Posterior cingulate gyrus (tissue), 11 donors: ENCODE measurements at places on chromosomes 4 and X.

DNA sequence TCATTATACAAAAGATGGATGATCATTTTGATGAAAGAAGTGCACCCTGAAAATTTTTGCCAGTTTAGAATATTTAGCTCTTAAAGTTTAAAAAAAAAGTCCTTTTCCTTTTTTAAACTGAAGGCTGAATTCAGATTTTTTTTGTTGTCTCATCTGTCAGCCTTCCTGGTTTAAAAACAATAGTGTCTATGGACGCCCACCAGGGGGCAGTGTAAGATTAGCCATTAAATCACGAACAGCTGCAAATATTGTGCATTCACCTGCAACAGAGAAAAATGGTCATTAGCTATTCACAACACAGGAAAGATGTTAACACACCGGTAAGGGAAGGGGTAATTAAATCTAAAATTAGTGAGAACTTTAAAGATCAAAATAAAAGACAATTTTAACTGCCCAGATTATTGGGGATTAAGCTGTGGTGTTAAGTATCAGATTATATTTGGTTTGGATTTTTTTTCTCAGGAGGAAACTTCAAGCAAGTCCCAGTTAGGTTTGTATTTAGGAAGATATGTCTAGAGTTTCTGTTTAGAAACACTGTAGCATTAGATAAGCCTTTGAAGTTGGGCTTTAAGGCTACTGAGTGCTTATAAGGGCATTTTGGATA, 4.4 kb upstream of the CXorf38 start:
- DNase-seq: no peak

DNA sequence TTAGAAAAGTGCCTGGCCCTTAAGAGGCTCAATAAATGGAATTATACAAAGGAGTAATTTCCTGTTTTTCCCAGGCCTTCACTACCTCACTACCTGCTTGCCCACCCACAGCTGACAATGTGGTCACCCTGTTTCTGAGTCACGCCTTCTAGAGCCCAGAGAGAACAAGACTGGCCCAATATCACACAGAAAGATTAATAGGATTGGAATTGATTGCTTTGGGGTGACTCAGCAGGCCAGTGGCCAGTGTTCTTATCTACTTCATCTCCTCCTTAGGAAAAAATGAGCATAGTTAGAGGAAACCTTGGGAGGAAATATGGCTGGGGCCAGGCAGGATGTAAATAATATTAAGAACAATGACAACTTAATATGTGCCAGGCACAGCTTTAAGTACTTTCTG, 4.5 kb upstream of the FGF16 start:
- no peak for DNase-seq

DNA sequence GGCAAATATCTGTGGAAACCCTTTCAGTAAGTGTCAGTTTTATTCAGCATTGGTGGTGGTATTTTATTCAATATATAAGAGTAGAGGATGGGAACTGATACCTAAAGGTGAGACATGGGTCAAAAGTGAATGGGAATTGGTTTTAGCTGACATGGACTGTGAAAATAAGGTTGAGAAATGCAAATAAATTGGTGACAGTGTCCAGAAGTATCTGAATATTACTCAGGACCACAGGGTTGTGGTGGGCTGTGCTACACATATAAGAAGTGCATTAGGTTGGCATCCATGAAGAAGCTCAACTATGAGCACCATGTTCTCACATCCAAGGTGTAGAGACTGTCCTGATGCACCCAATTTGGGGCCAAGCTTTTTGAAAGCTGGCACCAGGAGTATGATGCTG, 45.0 kb downstream of the ETDC start:
- no peak for DNase-seq

GRCh38 chrX:123140904-123141303, 43.2 kb upstream of the GRIA3 start:
- DNase-seq: no peak

- no peak for DNase-seq
These were observed 60.9 kb downstream of the GK start for GRCh38 chrX:30714138-30714537.

DNA sequence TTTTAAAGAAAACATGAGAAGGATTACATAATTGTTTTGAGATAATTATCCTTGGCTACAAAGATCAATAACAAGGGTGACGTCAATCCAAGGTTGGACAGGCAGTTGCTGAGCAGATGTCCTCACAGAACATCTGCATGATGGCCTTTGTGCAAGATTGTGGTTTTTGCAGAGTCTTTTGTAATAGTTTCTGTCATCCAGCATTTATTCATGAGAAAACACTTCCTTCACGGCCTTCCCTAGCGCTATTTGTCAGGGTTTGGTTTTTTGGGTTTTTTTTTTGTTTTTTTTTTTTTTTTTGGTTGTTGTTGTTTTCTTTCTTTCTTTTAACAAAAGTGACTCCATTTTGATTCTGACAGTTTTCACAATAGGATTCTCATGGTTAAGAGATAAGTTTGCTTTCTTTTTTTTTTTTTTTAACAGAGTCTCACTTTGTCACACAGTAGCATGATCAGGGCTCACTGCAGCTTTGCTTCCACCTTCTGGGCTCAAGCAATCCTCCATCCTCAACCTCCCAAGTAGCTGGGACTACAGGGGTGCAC, 31.5 kb upstream of the ELF2 start:
- DNase-seq: no peak

DNA sequence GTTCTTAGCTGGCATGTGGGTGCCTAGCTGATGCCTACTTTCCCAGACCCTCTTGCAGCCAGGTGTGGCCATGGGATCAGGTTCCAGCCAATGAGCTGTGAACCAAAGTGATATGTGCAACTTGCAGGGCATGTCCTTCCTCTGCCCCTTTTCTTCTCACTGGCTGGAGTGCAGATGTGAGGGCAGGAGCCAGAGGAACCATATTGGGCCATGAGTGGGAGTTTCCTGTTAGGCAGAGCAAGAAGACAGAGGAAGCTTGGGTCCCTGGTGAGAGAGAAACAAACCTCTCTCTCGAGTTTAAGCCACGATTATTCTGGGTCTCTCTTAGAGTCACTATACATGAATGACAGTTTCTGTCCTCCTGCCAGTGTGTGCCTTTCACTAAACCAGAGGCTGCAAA, 120.4 kb upstream of the STX18 start:
- no peak for DNase-seq

DNA sequence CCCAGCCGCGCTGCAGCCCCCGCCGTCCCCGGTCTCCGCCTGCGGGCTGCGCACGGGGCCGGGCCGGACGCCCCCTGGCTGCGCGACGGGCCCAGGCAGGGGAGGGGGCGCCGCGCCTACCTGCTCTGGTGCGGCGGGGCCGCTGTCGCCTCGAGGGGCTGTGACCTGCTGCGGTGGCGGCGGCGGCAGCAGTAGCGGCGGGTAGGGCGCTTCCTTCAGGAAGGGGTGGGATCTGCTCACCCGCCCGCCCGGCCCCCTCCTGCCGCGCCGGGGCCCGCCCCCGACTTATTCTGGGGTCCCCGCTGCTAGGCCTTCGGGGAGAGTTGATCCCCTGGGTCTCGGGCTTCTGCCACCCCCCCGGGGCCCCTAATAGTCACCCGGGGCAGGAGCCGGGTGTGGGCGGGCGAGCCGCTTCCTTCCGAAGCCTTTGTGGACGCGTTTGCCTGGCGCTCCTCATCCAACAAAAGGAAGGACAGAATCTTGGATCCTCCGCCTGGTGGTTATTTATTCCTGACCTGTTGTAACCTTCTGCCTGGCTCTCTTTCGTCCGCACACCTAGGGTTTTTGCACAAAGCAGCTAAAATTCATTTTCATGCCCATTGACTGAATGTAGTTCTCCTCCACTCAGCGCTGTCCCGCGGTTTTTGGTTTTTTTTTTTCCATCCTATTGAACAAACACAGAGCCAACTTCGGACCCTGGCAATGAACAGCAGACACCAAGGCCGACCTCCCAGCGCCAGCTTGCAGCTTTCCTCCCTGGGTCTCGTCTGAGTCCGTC, at the start of gene TMEM150C:
TSS of gene TMEM150C (minus strand) at position 203 of the 778 bp plus-strand sequence. CDS start 57,331 bp downstream, outside the sequence.
- DNase-seq: peak; percentile 81

DNA sequence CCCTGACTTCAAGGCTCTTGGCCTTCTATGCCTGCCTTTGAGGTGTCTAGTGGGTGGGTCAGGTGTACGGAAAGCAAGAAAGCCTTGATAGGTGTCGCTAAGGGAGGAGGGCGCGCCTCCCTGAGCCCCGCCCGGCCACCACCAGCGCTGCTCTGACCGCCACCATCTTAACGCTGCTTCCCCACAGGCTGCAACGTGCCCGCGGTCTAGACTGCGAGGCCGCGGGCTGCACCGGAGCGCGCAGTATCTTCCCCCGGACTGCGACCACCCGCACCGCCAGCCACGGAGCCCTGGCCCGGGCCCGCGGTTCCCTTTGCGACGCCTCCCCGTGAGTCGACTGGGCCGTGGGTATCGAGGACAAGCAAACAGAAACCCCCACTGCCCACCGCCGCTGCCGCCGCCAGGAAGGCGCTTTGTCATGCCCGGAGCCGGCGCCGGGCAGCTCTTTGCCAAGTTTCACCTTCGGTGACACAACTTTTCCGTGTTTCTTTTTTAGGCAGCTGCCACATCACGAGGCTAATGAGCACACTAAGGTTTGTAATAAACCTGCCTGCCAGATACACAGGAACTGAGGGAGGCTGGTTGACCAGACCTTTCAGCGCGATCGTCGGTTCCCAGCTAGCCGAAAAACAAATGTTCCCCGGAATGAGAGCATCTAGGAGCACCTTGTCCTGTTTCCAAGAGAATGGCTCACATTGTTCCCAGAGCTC, 335.8 kb upstream of the F9 start:
- peak; percentile 79 for DNase-seq

DNA sequence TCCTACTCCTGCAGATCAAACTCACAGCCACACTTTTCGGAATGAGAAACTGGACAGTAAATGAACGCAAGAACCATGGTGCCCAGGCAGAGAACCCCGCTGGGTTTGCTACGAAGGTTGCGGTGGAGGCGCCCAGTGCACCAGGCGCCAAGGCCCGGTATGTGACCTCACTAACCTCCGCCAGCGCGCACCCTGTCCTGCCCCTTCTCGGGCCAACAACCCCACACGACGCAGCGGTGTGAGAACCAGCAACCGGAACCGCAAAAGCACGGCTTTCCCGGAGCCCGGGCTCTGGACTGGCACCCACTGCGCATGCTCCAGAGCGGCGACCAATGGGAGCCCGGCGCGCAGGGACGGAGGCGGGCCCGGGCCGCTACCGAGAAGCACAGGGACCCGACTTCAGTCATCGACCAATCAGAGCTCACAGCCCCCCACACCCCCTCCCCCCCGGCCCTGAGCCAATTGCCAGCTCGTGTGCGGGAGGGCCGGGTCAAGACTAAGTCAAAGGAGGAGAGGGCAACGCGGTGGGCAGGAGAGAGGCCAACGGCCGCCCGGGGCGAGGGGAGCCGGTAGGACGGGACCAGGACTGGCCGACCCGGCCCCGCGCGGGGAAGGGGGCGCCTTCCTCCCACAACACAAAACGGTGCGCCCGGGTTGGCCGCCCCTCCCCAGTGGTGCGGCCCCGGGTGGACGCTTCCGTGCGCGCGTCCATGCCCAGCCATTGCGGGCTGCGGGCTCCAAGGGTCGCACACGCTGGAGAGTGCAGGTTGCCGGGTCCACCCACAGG, 7.3 kb upstream of the WAS start:
- DNase-seq: peak; percentile 81

GRCh38 chrX:77937291-77937690, 26.8 kb downstream of the ATP7A start:
- no peak for DNase-seq

DNA sequence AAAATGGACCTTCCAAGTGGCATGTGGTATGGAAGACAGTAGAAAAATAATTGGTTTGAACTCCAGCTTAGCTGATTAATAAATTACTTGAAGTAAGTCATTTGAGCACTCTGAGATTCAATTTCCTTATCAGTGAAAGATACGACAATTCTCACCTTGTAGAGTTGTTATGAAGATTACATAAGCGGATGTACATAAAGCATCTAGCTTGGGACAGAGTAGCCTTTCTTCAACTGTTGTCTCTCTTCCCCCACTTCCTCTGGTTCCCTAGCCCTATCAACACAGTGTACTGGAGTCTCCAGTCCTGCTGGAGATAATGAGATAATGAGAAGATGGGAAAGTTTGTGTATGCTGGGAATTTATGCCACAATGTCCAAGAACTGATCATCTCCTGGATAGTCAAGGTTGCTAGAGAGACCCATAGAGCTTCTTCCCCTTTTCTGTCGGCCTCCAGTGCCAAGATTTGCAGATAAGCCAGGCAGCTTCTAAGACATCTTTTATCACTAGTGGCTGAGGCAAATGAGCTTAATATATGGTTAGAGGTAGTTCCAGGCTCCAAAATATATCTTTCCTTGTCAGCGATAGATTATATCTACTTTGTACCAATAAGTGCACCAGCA, 33.9 kb downstream of the VSIG4 start:
- no peak for DNase-seq

GRCh38 chrX:14598330-14598729, 69.0 kb downstream of the GLRA2 start:
- no peak for DNase-seq

DNA sequence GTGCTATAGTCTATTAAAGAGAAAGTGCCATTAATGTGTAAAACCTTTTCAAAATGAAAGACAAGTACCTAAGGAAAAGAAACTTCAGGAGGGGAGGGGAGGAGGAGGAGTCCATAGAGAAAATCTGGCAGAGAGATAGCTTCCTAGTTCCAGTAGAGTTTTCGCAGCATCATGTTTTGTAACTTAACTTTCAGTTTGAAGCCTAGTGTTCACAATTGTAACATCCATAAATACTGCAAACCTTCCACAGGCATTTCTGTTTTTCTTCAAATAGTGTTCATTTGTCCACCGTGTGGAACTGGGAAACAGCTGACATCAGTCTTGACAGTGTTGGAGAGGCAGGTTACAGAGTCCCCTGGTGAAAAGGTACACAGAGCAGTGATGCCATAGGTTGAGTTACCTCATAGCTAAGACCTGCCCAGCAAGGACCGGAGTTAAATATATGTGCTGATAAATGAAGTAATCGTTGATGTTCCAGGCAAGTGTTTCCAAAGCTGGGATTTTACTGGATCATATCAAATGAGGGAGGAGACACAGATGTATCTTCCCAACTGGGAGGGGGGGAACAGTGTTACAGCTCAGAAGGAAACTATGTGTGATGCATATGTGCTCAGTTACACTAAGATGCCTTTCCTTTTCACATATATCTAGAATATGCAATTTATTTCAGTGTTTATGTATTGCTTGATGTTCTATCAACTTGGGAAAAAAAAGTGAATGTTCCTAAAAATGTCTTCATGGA, 369.5 kb upstream of the FAM241A start:
- DNase-seq: no peak

DNA sequence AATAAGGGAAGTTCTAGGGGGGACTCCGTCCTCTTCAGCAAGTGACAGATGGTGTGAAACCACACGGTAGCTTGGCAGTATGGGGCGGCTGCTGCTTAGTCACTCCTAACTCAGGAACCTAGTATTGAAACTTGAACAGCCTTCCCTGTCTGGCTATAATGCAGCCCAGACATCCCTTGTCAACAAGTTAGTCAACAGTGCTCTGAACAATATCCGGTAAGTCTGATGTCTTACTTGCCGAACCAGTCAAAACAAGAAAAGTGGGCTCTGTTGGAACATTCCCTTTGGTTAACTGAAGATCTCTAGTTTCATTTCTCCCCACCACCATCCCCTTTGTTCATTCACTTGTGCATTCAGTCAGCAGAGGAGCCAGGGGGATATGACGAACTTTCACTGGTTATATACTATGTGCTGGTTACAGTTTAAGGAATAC, 18.7 kb upstream of the CXCL13 start:
- no peak for DNase-seq
